ENCODE measurements at places on chromosomes 3 and 15.

GRCh38 chr3:193815246-193816027 lies 222.4 kb downstream of the OPA1 start:
- H3K4me3 ChIP-seq, result no peak overlapping the region
- no peaks in the 10 kb centered on the region for H3K27me3 ChIP-seq

- H3K36me3 ChIP-seq, result no peaks in the 10 kb centered on the region
- peaks cover 51% of the 10 kb centered on the region for H3K4me1 ChIP-seq
- no peak overlapping the region for H3K27ac ChIP-seq
- no peak overlapping the region for H3K4me3 ChIP-seq
- no peak for DNase-seq
These were observed 53.5 kb upstream of the CCR2 start for GRCh38 chr3:46300461-46300789.

GRCh38 chr3:25080461-25080860 lies 347.6 kb upstream of the RARB start:
- no peak for DNase-seq
- no peak overlapping the region for H3K4me3 ChIP-seq
- no peaks in the 10 kb centered on the region for H3K36me3 ChIP-seq
- H3K4me1 ChIP-seq, result no peaks in the 10 kb centered on the region
- H3K27ac ChIP-seq, result no peak overlapping the region
- H3K27me3 ChIP-seq, result no peaks in the 10 kb centered on the region

DNA sequence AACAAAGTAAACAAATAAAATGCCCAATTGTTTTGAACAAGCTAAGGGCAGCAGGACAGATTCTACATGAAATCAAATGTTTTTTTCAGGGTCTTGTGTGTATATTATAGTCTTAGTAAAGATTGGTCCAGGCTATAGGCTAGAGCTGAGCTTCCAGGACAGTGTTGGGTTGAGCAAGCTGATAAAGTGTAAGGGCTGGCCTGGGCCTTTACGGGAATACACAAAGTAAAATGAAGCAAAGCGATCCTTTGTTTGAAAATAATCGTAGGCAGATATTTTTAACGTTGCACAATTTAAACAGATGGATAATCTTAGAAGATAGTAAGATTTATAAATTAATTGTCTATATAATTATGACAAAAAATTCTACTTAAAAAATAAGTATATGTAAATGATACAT lies 1204.6 kb downstream of the OTOL1 start:
- no peaks in the 10 kb centered on the region for H3K36me3 ChIP-seq
- H3K27ac ChIP-seq, result no peak overlapping the region
- no peaks in the 10 kb centered on the region for H3K27me3 ChIP-seq
- DNase-seq, result no peak
- H3K4me1 ChIP-seq, result no peaks in the 10 kb centered on the region
- no peak overlapping the region for H3K4me3 ChIP-seq

GRCh38 chr3:134991003-134991402 lies 195.9 kb downstream of the EPHB1 start:
- H3K27ac ChIP-seq, result no peak overlapping the region
- no peak overlapping the region for H3K4me3 ChIP-seq
- no peaks in the 10 kb centered on the region for H3K4me1 ChIP-seq
- no peaks in the 10 kb centered on the region for H3K36me3 ChIP-seq
- no peaks in the 10 kb centered on the region for H3K27me3 ChIP-seq
- no peak for DNase-seq

DNA sequence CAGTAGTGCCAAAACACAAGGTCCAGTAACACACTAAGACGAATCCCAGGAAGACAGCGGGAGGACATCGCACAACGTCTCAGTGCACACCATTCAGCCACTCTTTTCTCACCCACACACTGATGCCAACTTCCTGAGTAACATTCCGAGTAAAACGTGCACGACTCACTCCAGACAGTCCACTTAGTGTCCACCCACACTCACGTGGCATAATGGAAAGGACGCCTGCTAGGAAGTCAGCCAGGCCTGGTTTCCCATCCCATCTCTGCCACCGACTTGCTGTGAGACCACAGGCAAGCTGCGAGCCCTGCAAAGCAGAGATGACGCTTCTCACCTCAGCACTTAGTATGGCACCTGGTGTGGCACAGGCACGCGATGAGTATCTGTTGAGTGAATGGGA lies 36.8 kb upstream of the VGLL4 start:
- no peak overlapping the region for H3K4me3 ChIP-seq
- H3K4me1 ChIP-seq, result no peaks in the 10 kb centered on the region
- H3K27ac ChIP-seq, result no peak overlapping the region
- no peak for DNase-seq

GRCh38 chr3:154421083-154421482 lies 8.9 kb downstream of the GPR149 start:
- H3K27me3 ChIP-seq, result no peaks in the 10 kb centered on the region
- no peak overlapping the region for H3K4me3 ChIP-seq
- DNase-seq, result peak; percentile 3

DNA sequence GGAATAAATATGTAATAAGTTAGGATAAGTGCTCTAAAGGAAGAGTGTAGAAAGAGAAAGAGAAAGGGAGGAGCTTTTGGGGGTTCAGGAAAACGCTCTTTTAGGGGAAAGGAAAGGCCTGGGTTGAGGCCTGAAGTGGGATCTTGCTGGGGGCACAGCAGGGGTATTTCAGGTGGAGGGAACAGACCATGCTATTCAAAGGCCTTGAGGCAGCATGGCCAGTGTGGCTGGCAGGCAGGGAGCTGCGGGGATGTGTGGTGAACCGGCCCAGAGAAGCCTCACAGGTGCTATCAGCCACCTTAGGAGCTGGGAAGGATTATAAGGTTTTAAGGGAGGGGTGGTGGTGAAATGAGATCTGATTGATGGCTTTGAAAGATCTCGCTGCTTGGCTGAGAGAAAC lies 66.6 kb downstream of the LINGO1 start:
- H3K4me1 ChIP-seq, result no peaks in the 10 kb centered on the region
- H3K27me3 ChIP-seq, result no peaks in the 10 kb centered on the region
- no peak for DNase-seq
- H3K36me3 ChIP-seq, result no peaks in the 10 kb centered on the region
- no peak overlapping the region for H3K27ac ChIP-seq

- no peaks in the 10 kb centered on the region for H3K36me3 ChIP-seq
- H3K27me3 ChIP-seq, result no peaks in the 10 kb centered on the region
- DNase-seq, result no peak
- no peak overlapping the region for H3K27ac ChIP-seq
- no peak overlapping the region for H3K4me3 ChIP-seq
These were observed 11.6 kb downstream of the GALNT15 start for GRCh38 chr3:16186086-16186485.

- no peak overlapping the region for H3K4me3 ChIP-seq
- H3K36me3 ChIP-seq, result no peaks in the 10 kb centered on the region
- DNase-seq, result no peak
- H3K27me3 ChIP-seq, result peaks cover 55% of the 10 kb centered on the region
- no peaks in the 10 kb centered on the region for H3K4me1 ChIP-seq
- no peak overlapping the region for H3K27ac ChIP-seq
These were observed 19.0 kb downstream of the ZIC4 start for GRCh38 chr3:147387291-147387884.

GRCh38 chr3:116563351-116563750 lies 118.1 kb upstream of the LSAMP start:
- no peak for DNase-seq
- no peak overlapping the region for H3K27ac ChIP-seq
- no peaks in the 10 kb centered on the region for H3K27me3 ChIP-seq

GRCh38 chr15:76912430-76912829 lies 7.3 kb upstream of the SCAPER start:
- no peak overlapping the region for H3K4me3 ChIP-seq
- no peak overlapping the region for H3K27ac ChIP-seq
- no peak for DNase-seq
- no peaks in the 10 kb centered on the region for H3K36me3 ChIP-seq
- H3K27me3 ChIP-seq, result no peaks in the 10 kb centered on the region

- no peaks in the 10 kb centered on the region for H3K4me1 ChIP-seq
- H3K27me3 ChIP-seq, result no peaks in the 10 kb centered on the region
- H3K36me3 ChIP-seq, result no peaks in the 10 kb centered on the region
These were observed 268.7 kb upstream of the THRB start for GRCh38 chr3:24763393-24763792.

- H3K27ac ChIP-seq, result no peak overlapping the region
- no peak overlapping the region for H3K4me3 ChIP-seq
- peak; percentile 5 for DNase-seq
- no peaks in the 10 kb centered on the region for H3K27me3 ChIP-seq
- H3K4me1 ChIP-seq, result no peaks in the 10 kb centered on the region
These were observed 216.6 kb upstream of the GRM7 start for GRCh38 chr3:6644070-6644929.

DNA sequence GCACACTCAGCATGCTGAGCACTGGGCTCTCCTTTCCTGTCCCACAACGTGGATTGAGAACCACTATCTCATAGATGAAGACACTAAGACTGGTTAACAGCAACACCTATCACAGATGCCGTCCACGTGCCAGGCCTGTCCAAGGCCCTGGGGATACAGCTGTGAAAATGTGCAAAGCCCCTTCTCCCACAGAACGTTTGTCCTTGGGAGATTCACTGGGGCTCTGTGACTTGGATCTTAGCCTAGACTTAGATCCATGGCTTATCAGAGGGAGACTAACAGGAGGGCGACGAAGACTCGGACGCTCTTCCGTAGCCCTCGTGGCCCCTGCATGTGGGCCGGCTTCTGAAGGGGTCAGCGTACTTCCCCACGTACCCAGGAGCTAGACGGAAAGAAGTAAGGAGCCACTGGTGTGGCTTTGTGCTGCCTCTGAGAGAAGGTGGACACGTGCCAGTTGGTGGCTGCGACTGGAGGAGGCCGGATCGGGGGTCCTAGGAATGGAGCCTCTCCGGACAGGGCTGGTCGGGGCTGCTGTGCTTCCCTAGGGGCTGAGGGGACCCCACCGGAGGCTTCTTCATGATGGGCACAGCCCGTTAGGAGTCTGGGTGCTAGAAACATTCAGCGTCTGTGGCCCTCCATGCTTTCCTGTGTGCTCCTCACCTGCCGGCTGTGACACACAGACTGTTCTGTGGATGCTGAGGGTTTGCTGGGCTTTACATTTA lies 964 bp downstream of the NRROS start:
- H3K27me3 ChIP-seq, result no peaks in the 10 kb centered on the region
- peak overlapping the region; percentile 67 for H3K4me3 ChIP-seq
- peak overlapping the region; percentile 85 for H3K27ac ChIP-seq
- H3K36me3 ChIP-seq, result no peaks in the 10 kb centered on the region

DNA sequence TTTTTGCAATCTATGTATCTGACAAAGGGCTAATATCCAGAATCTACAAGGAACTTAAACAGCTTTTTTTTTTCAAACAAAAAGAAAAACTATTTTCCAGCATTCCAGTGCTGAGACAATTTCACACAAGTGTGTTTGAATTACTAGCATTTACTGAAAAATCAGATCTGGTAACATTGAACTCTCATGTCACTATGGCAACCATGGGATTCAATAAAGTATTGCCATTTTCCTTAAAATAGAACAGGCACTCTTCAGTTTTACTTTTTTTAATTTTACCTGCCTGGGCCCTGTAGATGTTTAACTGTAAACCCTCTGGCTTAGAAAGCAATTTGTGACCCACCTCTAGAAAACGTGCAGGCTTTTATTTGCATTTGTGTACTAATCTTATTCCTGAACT lies 105.4 kb downstream of the MITF start:
- no peak overlapping the region for H3K27ac ChIP-seq
- DNase-seq, result no peak
- H3K4me1 ChIP-seq, result peaks cover 4% of the 10 kb centered on the region
- no peaks in the 10 kb centered on the region for H3K36me3 ChIP-seq

DNA sequence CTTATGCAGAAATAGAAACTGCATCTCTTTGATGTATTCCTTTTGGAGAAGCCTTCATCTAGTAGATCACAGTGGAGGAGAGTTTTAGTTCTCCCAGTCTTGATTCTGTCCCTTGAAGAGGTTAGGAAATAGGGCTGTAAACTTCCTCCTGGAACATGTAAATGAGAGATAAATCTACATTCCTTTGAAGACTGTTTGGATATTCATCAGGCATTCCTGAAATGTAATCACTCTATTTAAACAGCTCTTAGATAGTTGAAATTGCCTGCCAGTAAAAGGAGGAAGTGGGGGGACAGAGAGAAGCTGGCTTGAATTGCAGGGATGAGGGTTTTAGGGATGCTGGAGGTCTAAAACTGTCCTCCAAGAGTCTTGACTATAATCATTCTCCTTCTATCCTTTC lies 254.3 kb upstream of the LRRC3B start:
- no peak overlapping the region for H3K27ac ChIP-seq
- H3K4me3 ChIP-seq, result no peak overlapping the region
- no peaks in the 10 kb centered on the region for H3K36me3 ChIP-seq
- DNase-seq, result no peak

GRCh38 chr3:123276346-123277006 lies 74.7 kb downstream of the SEC22A start:
- no peak overlapping the region for H3K27ac ChIP-seq
- peaks cover 4% of the 10 kb centered on the region for H3K36me3 ChIP-seq
- DNase-seq, result no peak

GRCh38 chr15:39497759-39498565 lies 82.9 kb upstream of the THBS1 start:
- H3K27me3 ChIP-seq, result no peaks in the 10 kb centered on the region
- no peak for DNase-seq
- H3K4me3 ChIP-seq, result no peak overlapping the region
- H3K27ac ChIP-seq, result no peak overlapping the region
- no peaks in the 10 kb centered on the region for H3K36me3 ChIP-seq

- H3K27me3 ChIP-seq, result no peaks in the 10 kb centered on the region
- peaks cover under 1% of the 10 kb centered on the region for H3K4me1 ChIP-seq
- no peak overlapping the region for H3K27ac ChIP-seq
- H3K4me3 ChIP-seq, result no peak overlapping the region
These were observed 89.5 kb downstream of the ANP32A start for GRCh38 chr15:68730976-68731897.

- no peaks in the 10 kb centered on the region for H3K27me3 ChIP-seq
- H3K27ac ChIP-seq, result no peak overlapping the region
- no peaks in the 10 kb centered on the region for H3K4me1 ChIP-seq
- H3K4me3 ChIP-seq, result no peak overlapping the region
- no peaks in the 10 kb centered on the region for H3K36me3 ChIP-seq
These were observed 56.4 kb downstream of the CRYGS start for GRCh38 chr3:186487819-186488218.

DNA sequence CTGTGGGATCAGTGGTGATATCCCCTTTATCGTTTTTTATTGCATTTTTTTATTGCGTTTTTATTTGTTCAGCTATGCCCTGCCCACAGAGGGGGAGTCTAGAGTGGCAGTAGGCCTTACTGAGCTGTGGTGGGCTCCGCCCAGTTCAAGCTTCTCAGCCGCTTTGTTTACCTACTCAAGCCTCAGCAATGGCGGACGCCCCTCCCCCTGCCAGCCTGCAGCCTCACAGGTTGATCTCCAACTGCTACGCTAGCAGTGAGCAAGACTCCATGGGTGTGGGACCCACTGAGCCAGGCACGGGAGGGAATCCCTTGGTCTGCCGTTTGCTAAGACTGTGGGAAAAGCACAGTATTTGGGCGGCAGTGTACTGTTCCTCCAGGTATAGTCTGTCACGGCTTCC lies 500.6 kb upstream of the MCTP2 start:
- no peak overlapping the region for H3K4me3 ChIP-seq
- H3K36me3 ChIP-seq, result no peaks in the 10 kb centered on the region
- H3K27ac ChIP-seq, result no peak overlapping the region
- H3K27me3 ChIP-seq, result no peaks in the 10 kb centered on the region

DNA sequence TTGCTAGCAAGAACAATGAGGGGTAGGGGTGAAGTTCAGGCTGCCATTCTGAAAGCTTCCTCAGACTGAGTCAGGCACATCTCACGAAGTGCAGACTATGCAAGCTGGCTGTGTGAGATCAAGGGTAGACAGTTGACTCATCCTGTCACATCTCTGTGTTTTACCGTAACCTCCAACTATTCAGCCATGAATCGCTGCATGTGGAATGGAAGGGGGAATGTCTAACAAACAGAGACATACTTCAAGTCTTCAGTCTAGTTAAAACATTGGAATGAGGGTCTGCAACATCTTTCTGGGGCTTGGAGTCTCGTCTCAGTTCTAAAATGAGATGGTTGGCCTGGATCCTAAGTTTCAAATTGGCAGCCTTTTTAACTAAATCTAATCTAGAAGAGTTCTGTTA lies 25.9 kb downstream of the AGTR1 start:
- H3K4me3 ChIP-seq, result no peak overlapping the region
- no peak overlapping the region for H3K27ac ChIP-seq
- H3K36me3 ChIP-seq, result no peaks in the 10 kb centered on the region
- H3K4me1 ChIP-seq, result no peaks in the 10 kb centered on the region
- no peaks in the 10 kb centered on the region for H3K27me3 ChIP-seq

Measured in thymus (tissue), 14 donors.